Activated naive CD8-positive, alpha-beta T cell treated with anti-CD3 and anti-CD28 coated beads, Interleukin-2, amount 10 ng/mL, durations not matched to agents 7 days and 5 days (primary cell): ENCODE measurements at places on chromosomes 1 and 21. TPM values are rescaled to one million over a fixed set of nuclear protein-coding genes. Genes with fewer than 3 reads are reported as not detected.

The AMY1B gene
- total RNA-seq: not detected

- DNase-seq: no peak
Observed at GRCh38 chr1:214977700-214978374, 104.7 kb upstream of the KCNK2 start.

The CCDC190 gene
- total RNA-seq: not detected

The FAM151A gene
- not detected for total RNA-seq

The GJC2 gene
- total RNA-seq: 7.7 TPM

- no peak for DNase-seq
Observed at GRCh38 chr1:165896277-165896676, 68.9 kb downstream of the UCK2 start.

GRCh38 chr1:8159470-8160024, 133.4 kb upstream of the ERRFI1 start:
- DNase-seq: no peak

The FYB2 gene
- not detected for total RNA-seq

The PCAT6 gene
- total RNA-seq: not detected

- no peak for DNase-seq
Observed at GRCh38 chr1:77846966-77847365, 41.5 kb upstream of the NEXN start.

GRCh38 chr1:82946096-82946605, 1052.8 kb downstream of the TTLL7 start:
- no peak for DNase-seq

DNA sequence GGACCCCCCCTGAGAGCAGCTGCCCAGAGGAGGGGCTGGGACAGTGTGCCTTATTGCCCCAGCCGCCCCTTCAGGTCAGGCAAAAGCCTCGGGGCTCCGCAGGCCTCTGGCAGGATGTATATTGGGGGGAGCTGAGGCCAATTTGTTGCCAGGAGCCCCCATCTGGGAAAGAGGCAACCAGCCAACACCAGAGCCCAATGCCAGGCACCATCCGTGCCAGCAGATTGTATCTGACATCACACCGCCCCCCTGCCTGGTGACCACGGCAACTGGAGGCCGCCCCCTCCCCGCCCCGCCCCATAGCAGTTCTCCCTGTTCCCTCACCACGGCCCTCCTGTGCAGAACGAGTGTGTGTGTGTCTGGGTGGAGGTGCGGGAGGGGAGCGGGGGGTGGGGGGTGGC, 3.6 kb upstream of the PLEKHG5 start:
- DNase-seq: no peak

The PCP4L1 gene
- total RNA-seq: 0.91 TPM

GRCh38 chr1:74908797-74909196, 175.8 kb downstream of the TYW3 start:
- DNase-seq: no peak

GRCh38 chr21:35150562-35151226, 101.6 kb upstream of the RUNX1 start:
- DNase-seq: no peak

GRCh38 chr1:101652484-101652883, 344.2 kb downstream of the OLFM3 start:
- no peak for DNase-seq

DNA sequence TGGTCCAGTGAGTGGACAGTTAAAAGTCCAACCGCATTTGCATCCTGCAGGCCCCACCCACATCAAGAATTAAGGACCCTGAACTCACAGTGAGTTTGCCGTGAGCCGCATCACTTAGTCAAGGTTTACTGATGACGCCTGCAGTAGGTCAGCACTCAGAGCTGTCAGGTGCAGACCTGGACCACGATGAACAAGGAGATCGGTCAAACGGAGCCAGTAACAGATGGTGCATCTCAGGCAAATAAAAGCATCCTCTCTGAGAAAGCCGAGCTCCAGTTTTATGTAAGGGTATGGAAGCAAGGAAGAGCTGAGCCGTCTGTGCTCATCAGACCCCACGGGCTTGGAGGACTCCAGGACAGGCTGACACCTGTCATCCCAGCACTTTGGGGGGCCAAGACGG, 4.5 kb downstream of the PRDM15 start:
- no peak for DNase-seq

GRCh38 chr1:65003316-65003664, 36.9 kb upstream of the JAK1 start:
- DNase-seq: no peak

DNA sequence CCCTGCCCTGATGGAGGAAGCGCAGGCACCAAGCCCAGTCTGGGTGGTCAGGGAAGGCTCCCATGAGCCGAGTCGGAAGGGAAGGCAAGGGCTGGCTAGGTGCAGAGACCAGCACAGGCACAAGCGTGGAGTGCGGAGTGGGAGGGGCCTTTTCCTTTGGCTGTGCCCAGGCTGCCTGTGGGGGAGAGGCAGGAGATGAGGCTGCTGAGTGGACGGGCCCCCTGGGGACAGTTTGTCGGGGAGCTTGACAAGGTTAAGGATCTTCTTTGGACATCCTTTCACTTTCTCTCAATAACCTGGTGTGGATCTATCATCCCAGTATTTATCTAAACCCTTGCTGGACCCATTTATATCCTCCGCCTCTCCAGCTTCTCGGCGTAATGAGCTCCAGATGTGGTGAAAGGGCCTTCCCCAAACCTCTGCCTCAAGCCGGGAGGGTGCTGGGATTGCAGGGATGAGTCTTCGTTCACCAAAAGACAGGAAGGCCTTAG, 42.9 kb downstream of the EPHB2 start:
- DNase-seq: no peak

DNA sequence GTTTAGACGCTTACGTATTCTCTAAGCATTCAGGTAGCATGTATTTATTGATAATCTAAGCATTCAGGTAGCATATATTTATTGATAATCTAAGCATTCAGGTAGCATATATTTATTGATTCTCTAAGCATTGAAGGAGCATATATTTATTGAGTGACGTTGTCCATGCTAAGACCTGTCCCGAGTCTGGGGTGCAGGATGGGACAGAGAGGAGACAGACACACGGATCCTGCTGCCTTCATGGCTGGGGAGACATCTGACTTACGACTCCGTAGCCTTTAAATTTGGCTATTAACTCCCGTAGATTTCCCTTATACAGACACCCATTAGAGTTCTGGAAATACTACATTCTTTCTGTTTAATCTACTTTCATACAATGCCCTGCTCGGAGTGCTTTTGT, 982 bp downstream of the SCCPDH start:
- DNase-seq: no peak

- DNase-seq: no peak
Observed at GRCh38 chr1:209720826-209721225, 16.2 kb downstream of the HSD11B1 start.

The ZNF683 gene
- 9.3 TPM for total RNA-seq

DNA sequence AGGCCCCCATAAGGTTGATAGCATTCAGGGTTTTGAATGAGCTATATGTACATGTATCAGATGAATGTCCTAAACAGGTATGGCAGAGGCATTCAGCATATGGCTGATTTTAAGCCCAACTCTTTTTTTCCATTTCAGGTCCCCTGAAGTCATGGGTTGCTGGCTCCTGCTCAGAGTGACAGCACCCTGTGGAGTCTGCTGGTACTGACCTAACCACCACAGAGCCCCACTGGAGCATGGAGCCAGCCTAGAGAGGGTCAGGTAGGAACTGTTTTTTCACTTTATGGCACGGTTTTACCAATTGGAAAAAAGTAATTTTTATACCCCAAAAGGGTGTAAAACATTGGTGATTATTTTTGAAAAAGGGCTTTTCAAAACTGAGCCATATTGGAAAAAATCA, 82.5 kb upstream of the MPC2 start:
- no peak for DNase-seq

- no peak for DNase-seq
Observed at GRCh38 chr1:196380316-196380715, 227.9 kb downstream of the KCNT2 start.

GRCh38 chr1:245942856-245943255, 564.2 kb downstream of the SMYD3 start:
- DNase-seq: no peak

- DNase-seq: no peak
Observed at GRCh38 chr1:232987774-232988140, 37.3 kb downstream of the NTPCR start.
